Fibroblast of the conjunctiva (primary cell): ENCODE measurements at places on chromosomes 1 and 21.
A peak's percentile ranks its signal among the peaks of the same experiment; 100 is the strongest.

DNA sequence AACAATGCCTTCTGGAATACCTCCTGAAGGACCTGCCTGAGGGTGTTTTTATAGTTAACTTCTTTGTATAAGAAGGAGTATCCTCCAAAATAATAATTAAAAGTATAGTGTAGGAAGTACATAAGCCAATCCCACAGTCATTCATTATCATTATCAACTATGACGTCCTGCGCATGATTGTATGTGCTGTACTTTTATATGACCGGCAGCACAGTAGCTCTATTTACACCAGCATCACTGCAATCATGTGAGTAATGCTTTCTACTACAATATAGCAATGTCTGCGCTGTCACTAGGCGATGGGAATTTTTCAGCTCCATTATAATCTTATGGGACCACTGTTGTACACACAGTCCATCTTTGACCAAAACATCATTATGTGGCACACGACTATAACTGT lies 72.0 kb downstream of the BEND5 start:
- DNase-seq, result no peak

- DNase-seq, result no peak
These were observed 106.3 kb downstream of the TGFB2 start for GRCh38 chr1:218451415-218451814.

- no peak for DNase-seq
These were observed 19.9 kb downstream of the ACOT11 start for GRCh38 chr1:54567961-54568360.

GRCh38 chr1:156372265-156372586 lies 3.2 kb downstream of the RHBG start:
- no peak for DNase-seq

DNA sequence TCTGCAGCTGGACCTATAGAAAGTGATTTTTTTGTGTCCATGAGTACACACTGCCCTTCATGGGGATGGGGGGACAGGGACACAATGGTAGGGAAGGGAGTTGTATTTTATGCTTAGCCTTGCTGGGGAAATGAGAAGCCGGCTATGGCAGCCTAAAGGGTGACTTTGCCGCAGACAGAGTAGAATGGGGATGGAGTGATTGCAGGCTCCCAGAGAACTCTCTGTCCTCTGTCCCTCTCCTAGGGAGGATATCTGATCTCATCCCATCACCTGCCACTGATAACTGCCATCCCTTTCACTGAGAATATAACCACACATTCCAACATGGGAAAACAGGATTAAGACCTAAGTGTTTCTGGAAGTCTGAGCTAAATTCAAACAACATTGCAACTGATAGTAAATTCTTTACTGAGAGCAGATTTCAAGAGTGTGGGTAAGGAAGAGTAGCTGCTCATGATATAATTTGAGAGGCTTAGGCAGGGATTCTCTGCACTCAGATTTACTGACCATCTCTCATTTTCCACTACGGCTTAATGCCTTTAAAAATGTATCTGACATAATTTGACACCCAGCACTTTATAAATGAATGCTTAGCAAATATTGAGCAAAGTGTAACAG lies 13.9 kb downstream of the SH2D1B start:
- no peak for DNase-seq

DNA sequence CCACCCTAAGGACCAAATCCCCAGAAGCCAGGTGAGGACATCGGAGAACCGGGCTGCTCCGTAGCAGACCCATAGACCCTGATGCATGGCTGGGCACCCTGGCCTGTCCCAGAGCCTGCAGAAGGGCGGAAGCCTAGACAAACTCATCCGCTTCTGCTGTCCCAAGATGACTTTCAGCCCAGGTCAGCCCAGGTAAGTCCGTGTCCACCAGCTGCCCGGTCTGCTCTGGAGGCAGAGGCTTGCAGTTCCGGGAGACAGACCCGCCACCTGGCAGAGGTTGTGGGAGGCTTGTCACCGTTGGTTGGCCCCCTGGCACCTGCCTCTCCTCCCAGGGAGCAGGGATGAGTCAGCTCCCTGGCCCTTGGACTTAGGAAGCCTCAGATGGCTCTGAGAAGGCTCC lies 22.8 kb upstream of the POFUT2 start:
- DNase-seq, result no peak

- no peak for DNase-seq
These were observed 117.2 kb downstream of the SLC25A24 start for GRCh38 chr1:108082738-108083562.

DNA sequence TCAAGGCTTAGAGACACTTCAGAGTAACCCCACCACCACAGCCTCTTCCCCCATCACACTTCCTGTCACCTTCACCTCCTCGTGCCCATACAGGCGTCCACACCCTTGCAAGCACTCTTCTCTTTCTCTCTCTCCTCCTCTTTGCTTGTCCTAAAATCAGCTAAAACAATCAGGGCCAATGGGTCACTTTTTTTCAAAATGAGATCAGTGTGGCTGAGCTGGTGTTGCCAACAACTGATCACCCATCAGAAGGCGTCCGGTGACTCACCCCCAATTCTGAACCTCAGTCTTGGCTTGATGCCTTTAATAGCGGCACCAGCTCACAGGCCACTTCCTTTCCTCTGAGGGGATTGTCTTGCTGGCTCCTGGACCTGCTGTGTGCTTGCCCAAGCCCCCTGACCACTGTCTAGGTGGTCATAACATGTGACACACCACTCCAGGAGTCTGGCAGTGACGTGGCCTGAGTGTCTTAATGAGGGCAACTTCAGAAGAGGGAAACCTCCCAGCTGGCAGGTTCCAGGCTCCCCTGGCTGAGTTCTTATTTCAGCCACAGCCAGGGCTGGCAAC lies 1.6 kb downstream of the DRAXIN start:
- peak; percentile 26 for DNase-seq

DNA sequence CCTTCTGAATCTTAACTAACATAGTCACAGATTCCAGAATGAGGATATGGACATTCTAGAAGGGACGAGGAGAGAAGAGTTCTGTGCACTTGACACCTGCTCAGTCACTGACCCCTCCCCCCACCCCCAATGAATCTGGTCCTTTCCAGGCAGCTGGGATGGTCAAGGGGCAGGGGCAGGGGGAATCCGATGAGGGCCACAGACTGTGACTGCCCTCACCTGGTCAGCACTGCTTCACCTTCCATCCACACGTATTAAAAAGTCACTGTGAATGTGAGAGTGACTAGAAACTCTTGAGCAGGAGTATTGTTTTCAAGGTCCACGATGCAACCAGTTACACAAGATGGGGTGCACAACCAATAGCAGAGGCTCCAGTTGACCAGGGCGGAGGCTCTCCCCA lies 9.5 kb upstream of the PRAMEF12 start:
- DNase-seq, result no peak

DNA sequence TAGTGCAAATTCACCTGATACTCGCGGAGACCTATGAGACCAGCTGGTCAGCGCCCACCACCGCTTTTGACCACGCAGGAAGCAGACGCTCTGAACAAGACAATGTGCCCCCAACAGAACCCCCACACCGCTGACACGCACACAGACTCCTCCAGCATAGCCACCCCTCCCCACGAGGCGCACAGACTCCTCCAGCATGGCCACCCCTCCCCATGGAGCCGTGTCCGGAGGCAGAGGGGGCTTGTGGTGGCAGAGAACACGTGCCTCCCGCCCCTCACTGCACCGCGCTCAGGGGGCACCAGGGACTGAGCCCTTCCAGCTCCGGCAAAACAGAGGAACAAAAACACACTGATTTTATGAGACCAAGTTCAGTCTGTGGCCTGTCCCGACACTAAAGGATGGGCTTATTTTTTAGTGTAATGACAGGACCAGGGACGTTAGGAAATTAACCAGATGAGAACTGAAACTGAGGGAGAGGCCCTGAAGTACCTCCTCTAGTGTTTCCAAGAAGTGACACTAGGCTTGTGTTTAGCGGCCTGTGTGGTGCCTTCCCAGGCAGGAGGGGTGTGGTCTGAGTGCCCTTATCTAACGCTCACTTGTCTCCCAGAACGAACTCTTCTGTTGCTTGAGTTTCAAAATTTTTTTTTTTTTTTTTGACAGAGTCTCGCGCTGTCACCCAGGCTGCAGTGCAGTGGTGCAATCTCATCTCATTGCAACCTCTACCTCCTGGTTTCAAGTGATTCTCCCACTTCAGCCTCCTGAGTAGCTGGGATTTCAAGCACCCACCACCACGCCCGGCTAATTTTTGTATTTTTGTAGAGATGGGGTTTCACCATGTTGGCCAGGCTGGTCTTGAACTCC lies 10.0 kb upstream of the AGPAT3 start:
- DNase-seq, result no peak

DNA sequence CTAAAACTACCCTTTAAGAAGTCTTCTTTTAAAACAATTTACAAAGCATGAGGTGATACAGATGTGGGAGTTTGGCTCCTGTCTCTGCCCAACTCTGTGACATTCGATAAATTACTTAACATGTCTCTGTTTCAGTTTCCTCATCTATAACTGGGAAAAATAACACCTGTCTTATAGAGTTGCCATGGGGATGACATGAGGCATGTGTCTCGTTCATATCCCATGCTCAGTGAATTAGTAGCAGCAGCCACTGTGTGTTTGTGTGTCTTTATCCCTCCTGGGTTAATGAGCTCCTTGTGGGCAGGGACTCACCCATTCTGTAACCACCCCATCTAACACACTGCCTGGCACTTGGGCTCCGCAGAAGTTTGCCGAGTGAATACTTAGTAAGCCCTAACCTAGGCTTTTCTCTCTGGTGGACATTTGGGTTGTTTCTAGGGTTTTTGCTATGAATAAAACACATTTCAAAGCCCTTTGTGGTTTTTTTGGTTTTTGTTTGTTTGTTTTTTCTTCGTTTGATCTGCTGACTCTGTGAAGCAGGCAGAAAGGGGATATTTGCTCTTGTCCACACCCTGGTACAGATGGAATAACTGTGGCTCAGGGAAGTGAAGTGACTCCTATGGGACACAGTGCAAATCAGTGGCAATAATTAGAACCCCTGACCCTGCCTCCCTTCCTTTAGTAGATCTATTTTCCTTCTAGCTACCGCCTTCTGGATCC lies 797 bp upstream of the KCNJ9 start:
- DNase-seq, result no peak
